ENCODE measurements at places on chromosomes 6 and 20. TPM values are rescaled to one million over a fixed set of nuclear protein-coding genes. Genes with fewer than 3 reads are reported as not detected.

GRCh38 chr20:42795111-42795695 lies 394.5 kb downstream of the PTPRT start:
- no peak overlapping the region for H3K27ac ChIP-seq
- no peaks in the 10 kb centered on the region for H3K27me3 ChIP-seq
- DNase-seq: no peak
- H3K4me1 ChIP-seq: no peaks in the 10 kb centered on the region
- H3K36me3 ChIP-seq: no peaks in the 10 kb centered on the region
- H3K4me3 ChIP-seq: no peak overlapping the region

The SPTLC3 gene
- 1.0 TPM for total RNA-seq

The PRPH2 gene
- total RNA-seq: 0.56 TPM

The SSTR4 gene
- total RNA-seq: not detected

The SYTL3 gene
- total RNA-seq: 16.7 TPM

DNA sequence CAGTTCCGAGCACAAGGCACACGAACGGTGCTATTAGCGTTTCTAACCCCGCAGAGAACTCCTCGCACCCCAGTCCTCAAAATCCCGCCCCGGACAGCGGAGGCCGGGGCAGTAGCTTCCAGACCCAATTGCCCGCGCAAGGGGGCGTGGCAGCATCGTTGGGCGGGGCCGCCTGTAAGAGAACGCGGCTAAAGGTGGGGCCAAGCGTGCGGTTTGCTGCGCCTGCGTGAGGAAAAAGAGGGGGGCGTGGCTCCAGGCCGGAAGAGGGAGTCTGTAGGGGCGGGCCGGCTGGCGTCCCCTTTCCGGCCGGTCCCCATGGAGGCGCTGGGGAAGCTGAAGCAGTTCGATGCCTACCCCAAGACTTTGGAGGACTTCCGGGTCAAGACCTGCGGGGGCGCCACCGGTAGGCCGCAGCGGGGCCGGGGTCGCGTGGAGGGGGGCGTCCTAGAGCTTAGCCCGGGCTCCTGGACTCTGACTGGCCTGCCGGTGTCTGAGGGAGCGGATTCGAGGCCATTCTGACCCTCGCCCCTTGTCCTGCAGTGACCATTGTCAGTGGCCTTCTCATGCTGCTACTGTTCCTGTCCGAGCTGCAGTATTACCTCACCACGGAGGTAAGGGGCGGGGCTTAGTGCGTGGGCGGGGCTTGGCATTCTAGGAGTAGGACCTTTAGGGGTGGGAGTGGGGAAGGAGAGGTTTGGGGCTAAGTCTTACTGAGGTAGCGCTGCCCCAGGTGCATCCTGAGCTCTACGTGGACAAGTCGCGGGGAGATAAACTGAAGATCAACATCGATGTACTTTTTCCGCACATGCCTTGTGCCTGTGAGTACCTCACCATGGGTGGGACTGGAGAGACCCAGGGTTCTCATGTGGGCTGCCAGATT lies at the start of gene ERGIC3:
Gene ERGIC3 (plus strand): TSS at position 296 of the 880 bp plus-strand sequence. CDS start 20 bp downstream, at position 316.
- peaks cover 12% of the 10 kb centered on the region for H3K4me1 ChIP-seq
- H3K27me3 ChIP-seq: no peaks in the 10 kb centered on the region
- H3K4me3 ChIP-seq: peak within 1 kb of the TSS; percentile 88
- H3K27ac ChIP-seq: peak within 1 kb of the TSS; percentile 65
- H3K36me3 ChIP-seq: peaks cover 10% of the 10 kb centered on the region
- DNase-seq: peak; percentile 96

The SLC17A2 gene
- total RNA-seq: not detected

- peaks cover 12% of the 10 kb centered on the region for H3K4me1 ChIP-seq
- no peaks in the 10 kb centered on the region for H3K27me3 ChIP-seq
- H3K4me3 ChIP-seq: no peak overlapping the region
- H3K27ac ChIP-seq: peak overlapping the region; percentile 12
- no peaks in the 10 kb centered on the region for H3K36me3 ChIP-seq
- no peak for DNase-seq
Measured at GRCh38 chr20:6026051-6026450, 27.8 kb downstream of the LRRN4 start.

The KIF25 gene
- total RNA-seq: 0.16 TPM

- H3K36me3 ChIP-seq: no peaks in the 10 kb centered on the region
- DNase-seq: no peak
- H3K27ac ChIP-seq: no peak overlapping the region
- no peaks in the 10 kb centered on the region for H3K27me3 ChIP-seq
- no peak overlapping the region for H3K4me3 ChIP-seq
Measured at GRCh38 chr6:39488255-39488879, 165.9 kb upstream of the KCNK16 start.

The TRIM40 gene
- total RNA-seq: not detected

The FOXC1 gene
- 3.9 TPM for total RNA-seq

The SPAG4 gene
- not detected for total RNA-seq

DNA sequence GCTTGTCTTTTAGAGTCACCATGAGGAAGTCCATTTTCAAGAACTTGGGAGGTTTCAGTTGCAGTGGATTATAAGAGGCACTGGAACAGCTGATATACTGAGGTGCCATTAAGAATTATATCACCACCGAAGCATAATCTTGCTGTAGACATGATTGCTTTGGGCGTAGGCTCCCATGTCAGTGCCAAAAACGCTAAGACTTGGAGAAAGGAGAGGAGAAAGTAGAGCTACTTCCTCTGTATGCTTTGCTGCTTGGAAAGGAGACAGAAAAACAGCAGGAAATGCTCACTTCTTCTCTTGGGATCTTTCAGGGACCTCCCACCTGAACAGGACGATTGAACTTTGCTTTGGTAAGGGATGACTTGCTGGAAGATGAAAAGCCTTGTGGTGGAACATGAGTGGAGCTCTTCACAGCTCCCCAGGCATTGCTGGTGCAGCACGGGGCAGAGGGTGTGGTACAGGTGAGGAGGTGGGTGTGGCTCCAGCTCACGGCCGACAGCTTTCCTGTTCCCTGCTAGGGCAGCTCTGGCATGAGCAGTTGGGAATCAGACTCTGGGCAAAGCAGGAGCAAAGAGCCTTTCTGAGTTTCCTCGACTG lies 190.4 kb upstream of the JAG1 start:
- DNase-seq: no peak
- no peaks in the 10 kb centered on the region for H3K27me3 ChIP-seq
- H3K4me1 ChIP-seq: peaks cover 11% of the 10 kb centered on the region
- H3K4me3 ChIP-seq: no peak overlapping the region
- H3K36me3 ChIP-seq: no peaks in the 10 kb centered on the region
- H3K27ac ChIP-seq: peak overlapping the region; percentile 32

GRCh38 chr6:170135821-170136471 lies 154.9 kb downstream of the DLL1 start:
- peak overlapping the region; percentile 9 for H3K4me3 ChIP-seq
- no peak for DNase-seq
- no peaks in the 10 kb centered on the region for H3K27me3 ChIP-seq
- no peaks in the 10 kb centered on the region for H3K36me3 ChIP-seq
- H3K27ac ChIP-seq: peak overlapping the region; percentile 85
- peaks cover 16% of the 10 kb centered on the region for H3K4me1 ChIP-seq

The ERGIC3 gene
- total RNA-seq: 82.5 TPM

The ADGRG6 gene
- 1.9 TPM for total RNA-seq

DNA sequence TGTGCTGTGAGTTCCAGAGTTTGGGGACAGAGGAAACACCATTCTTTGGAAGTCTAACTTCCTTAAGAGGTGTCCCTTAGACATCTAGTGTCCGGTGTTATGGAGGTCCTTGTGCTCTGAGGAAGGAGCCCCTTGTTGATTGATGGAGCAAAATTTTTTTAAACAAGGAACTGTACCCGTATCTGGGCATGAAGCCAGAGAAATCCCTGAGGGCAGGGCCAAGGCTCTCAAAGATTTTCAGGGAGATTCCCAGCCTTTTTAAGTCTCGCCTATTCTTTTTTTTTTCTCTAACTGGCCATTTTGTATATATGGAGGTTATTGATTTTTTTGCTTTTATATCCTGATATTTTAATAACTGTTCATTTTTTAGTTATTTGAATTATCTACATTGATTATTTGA lies 45.9 kb downstream of the TRIM38 start:
- H3K4me3 ChIP-seq: no peak overlapping the region
- H3K27me3 ChIP-seq: no peaks in the 10 kb centered on the region
- no peaks in the 10 kb centered on the region for H3K4me1 ChIP-seq
- DNase-seq: no peak
- H3K36me3 ChIP-seq: no peaks in the 10 kb centered on the region

The BPIFB1 gene
- total RNA-seq: not detected

The IRF4 gene
- total RNA-seq: not detected

- H3K4me3 ChIP-seq: no peak overlapping the region
- peaks cover 86% of the 10 kb centered on the region for H3K27me3 ChIP-seq
- H3K36me3 ChIP-seq: no peaks in the 10 kb centered on the region
- no peak for DNase-seq
- H3K4me1 ChIP-seq: no peaks in the 10 kb centered on the region
Measured at GRCh38 chr6:26222571-26222970, 135.3 kb downstream of the HFE start.

GRCh38 chr6:151432651-151433050 lies 19.3 kb downstream of the RMND1 start:
- peaks cover 31% of the 10 kb centered on the region for H3K36me3 ChIP-seq
- H3K4me1 ChIP-seq: no peaks in the 10 kb centered on the region
- H3K27me3 ChIP-seq: no peaks in the 10 kb centered on the region
- H3K27ac ChIP-seq: no peak overlapping the region
- no peak overlapping the region for H3K4me3 ChIP-seq
- no peak for DNase-seq

GRCh38 chr6:40822619-40823018 lies 216.4 kb downstream of the UNC5CL start:
- peaks cover 18% of the 10 kb centered on the region for H3K4me1 ChIP-seq
- H3K36me3 ChIP-seq: no peaks in the 10 kb centered on the region
- H3K27ac ChIP-seq: no peak overlapping the region
- no peak for DNase-seq
- H3K27me3 ChIP-seq: no peaks in the 10 kb centered on the region

The SPO11 gene
- total RNA-seq: not detected

- no peaks in the 10 kb centered on the region for H3K36me3 ChIP-seq
- peaks cover 27% of the 10 kb centered on the region for H3K4me1 ChIP-seq
- no peaks in the 10 kb centered on the region for H3K27me3 ChIP-seq
- no peak overlapping the region for H3K27ac ChIP-seq
Measured at GRCh38 chr6:15516923-15517560, 145.8 kb downstream of the DTNBP1 start.

GRCh38 chr6:25641377-25641776 lies 10.6 kb upstream of the SCGN start:
- DNase-seq: no peak
- H3K4me3 ChIP-seq: no peak overlapping the region
- H3K4me1 ChIP-seq: no peaks in the 10 kb centered on the region
- no peaks in the 10 kb centered on the region for H3K36me3 ChIP-seq
- H3K27me3 ChIP-seq: no peaks in the 10 kb centered on the region

DNA sequence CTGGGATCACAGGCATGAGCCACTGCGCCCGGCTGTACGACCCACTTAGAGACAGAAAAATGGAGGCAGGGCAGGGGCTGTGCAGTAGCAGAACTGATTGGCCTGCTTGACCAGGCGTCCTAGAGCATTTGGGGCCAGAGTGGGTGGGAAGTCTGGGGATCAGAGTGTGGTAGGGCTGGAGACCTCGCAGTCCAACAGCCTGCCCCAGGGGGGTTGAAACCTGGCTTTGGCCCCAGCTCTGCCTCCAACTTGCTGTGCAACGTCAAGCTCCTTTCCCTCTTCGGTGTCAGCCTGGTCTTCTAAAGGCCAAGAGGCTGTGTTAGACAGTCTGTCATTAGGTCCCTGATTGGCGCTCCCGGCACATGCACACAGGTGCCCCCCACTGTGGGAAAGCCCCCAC lies 15.3 kb upstream of the SPDEF start:
- no peak for DNase-seq
- no peak overlapping the region for H3K4me3 ChIP-seq
- H3K36me3 ChIP-seq: no peaks in the 10 kb centered on the region
- H3K27ac ChIP-seq: no peak overlapping the region
- peaks cover 11% of the 10 kb centered on the region for H3K27me3 ChIP-seq

DNA sequence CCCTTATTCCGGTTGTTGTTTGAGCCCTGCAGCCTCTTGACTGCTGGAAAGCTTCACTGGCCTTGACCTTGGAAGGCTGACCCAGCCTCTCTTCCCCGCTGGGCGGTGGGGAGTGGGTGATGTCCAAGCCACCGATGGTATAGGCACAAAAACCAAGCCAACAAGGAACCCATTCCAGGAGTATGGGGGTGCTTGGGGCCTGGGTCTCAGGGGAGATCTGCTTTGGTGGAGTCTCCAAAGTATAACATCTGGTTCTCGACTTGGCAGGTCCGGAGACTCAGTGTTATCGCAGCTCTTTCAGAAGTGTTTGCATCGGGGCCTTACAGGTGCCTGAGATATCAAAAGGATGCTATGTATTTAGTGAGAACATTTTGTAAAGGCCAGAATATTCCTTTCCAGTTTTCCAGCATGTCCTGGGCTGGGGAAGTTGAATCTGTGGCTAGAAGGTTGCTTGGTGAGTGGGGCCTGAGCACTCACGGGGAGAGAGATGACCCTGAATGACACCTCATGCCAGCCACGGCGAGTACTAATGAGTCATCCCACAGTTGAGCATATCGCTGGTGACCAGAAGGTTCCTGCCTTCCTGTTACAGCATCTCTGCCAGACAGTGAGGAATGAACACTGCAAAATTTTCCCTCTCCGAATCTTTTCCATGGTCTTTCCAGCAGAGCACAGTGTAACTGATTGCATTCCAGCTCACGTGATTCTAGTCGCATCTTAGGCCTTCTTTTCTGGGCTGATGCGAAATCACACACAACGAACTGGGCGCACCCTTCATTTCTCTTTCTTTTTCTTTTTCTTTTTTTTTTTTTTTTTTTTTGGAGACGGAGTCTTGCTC lies 133.9 kb downstream of the ZDHHC14 start:
- no peaks in the 10 kb centered on the region for H3K27me3 ChIP-seq
- peak; percentile 74 for DNase-seq
- H3K27ac ChIP-seq: peak overlapping the region; percentile 78
- H3K4me3 ChIP-seq: no peak overlapping the region

GRCh38 chr20:35902545-35902941 lies 51.8 kb downstream of the SCAND1 start:
- H3K27me3 ChIP-seq: no peaks in the 10 kb centered on the region
- peaks cover 23% of the 10 kb centered on the region for H3K4me1 ChIP-seq
- no peaks in the 10 kb centered on the region for H3K36me3 ChIP-seq
- H3K27ac ChIP-seq: peak overlapping the region; percentile 35
- no peak overlapping the region for H3K4me3 ChIP-seq
- no peak for DNase-seq

GRCh38 chr6:52666523-52666922 lies 4.4 kb upstream of the TMEM14A start:
- no peak for DNase-seq
- H3K4me3 ChIP-seq: no peak overlapping the region
- no peaks in the 10 kb centered on the region for H3K27me3 ChIP-seq
- no peak overlapping the region for H3K27ac ChIP-seq

DNA sequence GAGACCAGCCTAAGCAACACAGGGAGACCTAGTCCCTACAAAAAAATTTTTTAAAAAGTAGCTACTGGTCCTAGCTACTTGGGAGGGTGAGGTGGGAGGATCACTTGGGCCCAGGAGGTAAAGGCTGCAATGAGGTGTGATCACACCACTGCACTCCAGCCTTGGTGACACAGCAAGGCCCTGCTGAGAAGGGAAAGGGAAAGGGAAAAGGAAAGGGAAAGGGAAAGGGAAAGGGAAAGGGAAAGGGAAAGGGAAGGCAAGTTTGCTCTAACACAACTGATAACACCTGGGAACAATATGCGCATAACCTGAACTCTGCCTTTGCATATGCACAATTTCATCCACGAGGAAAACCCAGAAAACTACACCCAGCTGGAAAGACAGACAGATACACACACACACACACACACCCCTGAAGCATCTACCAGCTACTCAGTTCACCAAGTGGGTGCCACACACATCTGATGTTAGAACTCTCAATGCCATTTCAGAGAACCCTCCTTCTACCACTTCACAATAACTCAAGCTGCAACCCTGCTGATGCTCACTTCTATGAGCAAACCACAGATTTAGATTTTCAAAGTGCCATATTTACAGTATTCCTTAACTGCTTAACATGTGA lies 19.1 kb downstream of the B4GALT5 start:
- H3K4me1 ChIP-seq: peaks cover 92% of the 10 kb centered on the region
- no peak for DNase-seq
- peak overlapping the region; percentile 43 for H3K27ac ChIP-seq
- no peaks in the 10 kb centered on the region for H3K27me3 ChIP-seq
- H3K36me3 ChIP-seq: no peaks in the 10 kb centered on the region
- no peak overlapping the region for H3K4me3 ChIP-seq
